ENCODE measurements at places on chromosomes 2 and 18.
A peak's percentile ranks its signal among the peaks of the same experiment; 100 is the strongest.

- peaks cover 3% of the 10 kb centered on the region for H3K4me1 ChIP-seq
- no peak overlapping the region for H3K27ac ChIP-seq
- H3K4me3 ChIP-seq = no peak overlapping the region
- no peak for DNase-seq
- H3K27me3 ChIP-seq = no peaks in the 10 kb centered on the region
Observed at GRCh38 chr2:13193900-13194299, 477.2 kb downstream of the TRIB2 start.

DNA sequence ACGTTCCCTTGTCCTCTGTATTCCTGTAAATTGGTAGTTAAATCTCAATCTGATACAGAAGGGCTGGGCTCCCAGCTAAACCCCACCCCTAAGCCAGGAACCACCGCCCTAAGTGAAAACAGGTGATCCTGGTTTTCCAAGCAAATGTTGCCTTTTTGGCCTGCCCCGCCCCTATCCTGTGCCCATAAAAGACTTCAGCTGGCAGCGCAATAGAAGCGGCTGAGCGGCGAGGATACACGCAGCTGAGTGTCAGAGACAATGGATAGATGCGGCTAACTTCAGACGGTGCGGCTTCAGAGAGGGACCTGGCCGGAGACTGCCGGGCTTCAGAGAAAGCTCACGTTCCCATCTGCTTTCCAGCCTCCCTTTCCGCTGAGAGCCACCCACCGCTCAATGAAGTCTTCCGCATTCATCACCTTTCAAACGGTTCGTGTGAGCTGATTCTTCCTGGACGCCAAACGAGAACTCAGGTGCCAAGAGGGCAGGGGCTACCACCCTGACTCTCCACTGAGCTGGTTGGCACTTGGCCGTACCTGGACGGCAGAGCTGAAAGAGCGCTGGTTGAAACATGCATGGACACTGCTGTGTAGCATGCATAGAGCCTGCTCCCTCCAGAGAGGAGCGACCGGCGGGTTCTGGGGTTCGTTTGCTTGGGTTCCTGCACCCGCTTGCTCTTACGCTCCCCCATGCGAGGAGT lies 49.5 kb upstream of the POLE4 start:
- H3K27me3 ChIP-seq = peaks cover 34% of the 10 kb centered on the region
- H3K4me1 ChIP-seq = no peaks in the 10 kb centered on the region
- no peaks in the 10 kb centered on the region for H3K36me3 ChIP-seq
- H3K4me3 ChIP-seq = no peak overlapping the region

DNA sequence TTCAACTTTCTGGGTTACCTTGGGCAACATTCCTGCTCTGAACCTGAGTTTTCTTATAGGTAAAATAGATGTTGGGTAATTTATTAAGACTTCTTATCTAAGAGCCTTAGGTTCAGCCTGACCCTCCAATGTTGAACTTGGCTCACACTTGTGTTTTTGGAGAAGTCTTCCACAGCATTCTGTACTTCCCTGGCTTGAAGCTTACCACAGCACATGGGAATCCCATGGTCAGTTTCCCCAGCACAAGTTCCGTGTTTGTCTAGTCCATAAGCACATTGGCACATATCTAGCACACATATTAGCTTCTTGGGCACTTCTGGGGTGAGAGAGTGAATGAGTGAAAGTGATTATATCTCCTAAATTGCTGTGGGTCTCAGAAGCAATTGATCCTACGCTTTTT lies 782.5 kb upstream of the HS6ST1 start:
- H3K27ac ChIP-seq = no peak overlapping the region
- DNase-seq = no peak
- H3K4me1 ChIP-seq = no peaks in the 10 kb centered on the region
- no peaks in the 10 kb centered on the region for H3K36me3 ChIP-seq

DNA sequence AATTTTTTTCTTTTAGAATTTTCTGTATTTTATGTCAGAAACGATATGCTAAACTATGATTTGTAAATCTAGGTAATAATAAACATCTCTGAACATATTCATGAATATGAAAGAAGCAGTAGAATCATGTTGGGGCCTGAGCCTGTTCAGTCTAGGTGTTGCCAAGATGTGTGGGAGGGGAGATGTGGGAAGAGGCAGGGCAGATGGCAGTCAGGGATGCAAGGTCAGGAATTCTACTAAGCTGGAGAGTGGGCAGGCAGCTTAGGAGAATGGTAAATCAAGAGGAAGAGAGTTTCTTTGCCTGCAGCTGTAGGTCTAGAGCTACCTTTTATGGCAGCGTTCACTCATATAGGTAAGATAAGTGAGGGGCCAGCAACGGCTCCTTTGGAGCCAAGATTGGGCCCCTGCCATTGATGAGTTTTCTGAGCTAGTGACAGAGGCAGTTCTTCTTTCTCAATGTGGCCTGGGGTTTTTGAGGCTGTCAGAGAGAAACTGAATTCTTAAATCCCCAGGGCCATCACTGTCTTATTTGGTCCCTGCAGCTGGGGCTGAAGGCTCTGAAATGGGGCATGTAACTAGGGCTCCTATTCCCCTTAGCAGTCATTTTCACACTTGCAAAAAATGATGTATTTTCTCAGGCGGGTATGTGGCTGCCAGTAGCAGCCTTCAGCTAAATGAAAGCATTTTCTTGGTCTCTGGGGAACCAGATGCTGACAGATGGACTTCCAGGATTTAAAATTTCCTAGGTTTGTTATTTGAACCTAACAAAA lies 232.8 kb downstream of the PIK3C3 start:
- no peak overlapping the region for H3K27ac ChIP-seq
- no peak overlapping the region for H3K4me3 ChIP-seq
- H3K27me3 ChIP-seq = no peaks in the 10 kb centered on the region
- H3K4me1 ChIP-seq = no peaks in the 10 kb centered on the region

- DNase-seq = no peak
- H3K4me3 ChIP-seq = no peak overlapping the region
- H3K36me3 ChIP-seq = no peaks in the 10 kb centered on the region
- no peak overlapping the region for H3K27ac ChIP-seq
- H3K4me1 ChIP-seq = no peaks in the 10 kb centered on the region
Observed at GRCh38 chr18:22391407-22392345, 26.0 kb downstream of the CTAGE1 start.

DNA sequence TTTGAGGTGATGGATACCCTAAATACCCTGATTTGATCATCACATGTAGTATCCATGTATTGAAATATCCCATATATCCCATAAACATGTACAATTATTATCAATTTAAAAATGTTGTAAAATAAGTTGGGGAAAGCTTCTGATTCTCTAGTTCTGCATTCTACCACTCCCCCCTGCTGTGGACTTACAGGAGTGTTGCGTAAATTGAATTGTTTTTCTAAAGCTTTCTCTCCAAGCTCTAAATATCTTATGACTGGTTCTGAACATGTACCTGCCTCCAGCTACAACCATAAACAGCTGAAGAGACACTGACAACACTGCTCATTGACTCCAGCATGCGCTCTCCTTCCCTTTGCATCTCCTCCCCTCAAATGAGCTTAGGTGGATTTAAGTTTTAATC lies 145.2 kb downstream of the MGAT5 start:
- peaks cover 12% of the 10 kb centered on the region for H3K4me1 ChIP-seq
- H3K4me3 ChIP-seq = no peak overlapping the region
- H3K27ac ChIP-seq = peak overlapping the region; percentile 57

DNA sequence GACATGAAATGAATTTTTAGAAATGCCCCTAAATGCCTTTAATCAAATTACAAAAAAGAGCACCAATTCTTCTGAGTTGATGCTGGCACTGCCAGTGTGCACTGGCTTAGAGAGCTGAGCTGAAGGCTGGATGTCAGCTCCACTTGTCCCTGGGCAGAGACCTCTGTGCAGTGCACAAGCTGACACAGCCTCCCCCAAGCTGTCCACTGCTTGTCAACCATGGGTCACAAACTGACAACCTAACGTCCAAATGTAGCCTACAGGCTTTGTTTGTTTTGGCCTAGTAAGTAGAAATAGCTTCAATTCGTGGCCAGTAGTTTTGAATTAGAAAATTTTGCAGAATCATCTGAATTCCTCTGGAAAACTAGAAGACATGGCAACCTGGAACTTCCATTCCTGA lies 605.6 kb downstream of the DCC start:
- H3K4me1 ChIP-seq = no peaks in the 10 kb centered on the region
- H3K4me3 ChIP-seq = no peak overlapping the region
- no peak overlapping the region for H3K27ac ChIP-seq

GRCh38 chr2:165687426-165688002 lies 106.5 kb downstream of the GALNT3 start:
- no peaks in the 10 kb centered on the region for H3K36me3 ChIP-seq
- no peak overlapping the region for H3K27ac ChIP-seq
- no peak for DNase-seq
- no peaks in the 10 kb centered on the region for H3K4me1 ChIP-seq

- no peak for DNase-seq
- no peak overlapping the region for H3K27ac ChIP-seq
- H3K4me3 ChIP-seq = no peak overlapping the region
- peaks cover 22% of the 10 kb centered on the region for H3K36me3 ChIP-seq
Observed at GRCh38 chr2:46642218-46642617, 162.9 kb downstream of the TMEM247 start.

- no peaks in the 10 kb centered on the region for H3K27me3 ChIP-seq
- H3K4me3 ChIP-seq = no peak overlapping the region
- no peaks in the 10 kb centered on the region for H3K36me3 ChIP-seq
- no peak overlapping the region for H3K27ac ChIP-seq
- no peaks in the 10 kb centered on the region for H3K4me1 ChIP-seq
- no peak for DNase-seq
Observed at GRCh38 chr2:83901317-83901716, 557.8 kb downstream of the SUCLG1 start.

DNA sequence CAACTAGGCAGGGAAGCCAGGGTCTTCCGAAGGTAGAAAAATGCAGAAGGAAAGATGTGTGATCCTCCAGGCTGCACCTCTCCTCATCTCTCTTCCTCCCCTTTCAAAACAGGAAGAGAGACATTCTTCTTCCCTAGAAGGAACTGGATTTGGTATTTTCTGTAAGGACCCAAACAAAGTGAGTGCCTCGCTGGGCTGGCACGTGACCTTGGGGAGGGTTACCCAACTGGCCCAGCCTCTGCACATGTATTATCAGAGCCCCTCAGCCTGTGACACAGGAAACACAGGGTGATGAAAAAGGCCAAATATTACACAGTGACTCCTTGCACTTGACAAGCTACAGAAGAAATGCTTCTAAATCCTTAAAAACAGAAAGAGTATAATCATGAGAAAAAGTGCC lies 2.3 kb downstream of the HJURP start:
- no peak for DNase-seq
- peaks cover 20% of the 10 kb centered on the region for H3K4me1 ChIP-seq
- H3K27me3 ChIP-seq = peaks cover 7% of the 10 kb centered on the region
- peaks cover 7% of the 10 kb centered on the region for H3K36me3 ChIP-seq
- no peak overlapping the region for H3K27ac ChIP-seq

DNA sequence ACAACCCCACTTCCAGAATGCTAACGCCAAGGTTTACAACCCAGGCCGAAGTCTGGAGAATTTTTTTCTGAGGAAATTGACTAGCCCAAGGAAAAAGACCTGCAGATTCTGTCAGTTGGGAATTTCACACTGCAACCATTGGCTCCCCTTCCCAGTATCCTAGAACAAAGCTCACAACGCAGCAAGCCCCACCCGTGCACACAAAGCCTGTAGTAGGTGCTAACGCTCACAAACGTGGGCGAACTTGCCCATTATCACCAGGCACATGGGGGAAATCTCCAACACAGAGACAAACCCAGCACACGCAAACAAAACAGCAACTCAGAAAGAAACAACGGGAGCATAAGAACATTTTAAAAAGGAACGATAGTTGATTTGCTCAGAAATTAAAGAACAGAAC lies 265.1 kb downstream of the EIPR1 start:
- H3K27me3 ChIP-seq = no peaks in the 10 kb centered on the region
- no peak for DNase-seq
- H3K36me3 ChIP-seq = no peaks in the 10 kb centered on the region
- no peak overlapping the region for H3K4me3 ChIP-seq

- H3K27ac ChIP-seq = no peak overlapping the region
- peaks cover 28% of the 10 kb centered on the region for H3K36me3 ChIP-seq
- no peak overlapping the region for H3K4me3 ChIP-seq
- no peaks in the 10 kb centered on the region for H3K4me1 ChIP-seq
- no peaks in the 10 kb centered on the region for H3K27me3 ChIP-seq
Observed at GRCh38 chr2:186437719-186438118, 48.3 kb upstream of the ZC3H15 start.

- H3K4me3 ChIP-seq = no peak overlapping the region
- H3K4me1 ChIP-seq = no peaks in the 10 kb centered on the region
- peaks cover 2% of the 10 kb centered on the region for H3K27me3 ChIP-seq
Observed at GRCh38 chr2:61554604-61555003, 16.4 kb upstream of the XPO1 start.

DNA sequence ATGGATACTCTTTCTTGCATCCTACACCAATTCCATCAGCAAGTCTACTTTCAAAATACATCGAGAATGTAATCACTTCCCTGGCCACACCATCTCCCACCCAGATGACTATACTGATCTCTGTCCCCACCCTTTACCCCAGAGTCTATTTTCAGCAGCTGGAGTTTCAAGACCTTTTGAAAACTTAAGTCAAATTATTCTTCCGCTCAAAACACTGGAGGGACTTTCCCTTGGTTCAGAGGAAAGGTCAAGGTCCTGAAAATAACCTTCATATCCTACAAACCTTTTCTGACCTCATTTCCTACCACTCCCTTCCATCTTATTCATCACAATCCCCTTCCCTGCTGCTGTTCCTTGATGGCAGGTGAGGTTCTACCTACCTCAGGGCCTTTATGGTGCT lies 58.8 kb upstream of the LYPD6 start:
- H3K27me3 ChIP-seq = peaks cover 2% of the 10 kb centered on the region
- no peak overlapping the region for H3K27ac ChIP-seq
- H3K4me3 ChIP-seq = no peak overlapping the region
- peaks cover 11% of the 10 kb centered on the region for H3K4me1 ChIP-seq
- no peak for DNase-seq

GRCh38 chr2:172097557-172098131 lies 5.1 kb downstream of the DLX2 start:
- no peak overlapping the region for H3K4me3 ChIP-seq
- no peak overlapping the region for H3K27ac ChIP-seq
- no peak for DNase-seq
- peaks cover 52% of the 10 kb centered on the region for H3K4me1 ChIP-seq

GRCh38 chr18:46462523-46462922 lies 194.5 kb downstream of the LOXHD1 start:
- DNase-seq = no peak
- H3K4me1 ChIP-seq = no peaks in the 10 kb centered on the region
- H3K4me3 ChIP-seq = no peak overlapping the region
- H3K27ac ChIP-seq = no peak overlapping the region
- peaks cover 16% of the 10 kb centered on the region for H3K27me3 ChIP-seq
- no peaks in the 10 kb centered on the region for H3K36me3 ChIP-seq

- H3K27me3 ChIP-seq = peaks cover 7% of the 10 kb centered on the region
- no peak for DNase-seq
- no peak overlapping the region for H3K27ac ChIP-seq
- no peaks in the 10 kb centered on the region for H3K4me1 ChIP-seq
- H3K36me3 ChIP-seq = no peaks in the 10 kb centered on the region
Observed at GRCh38 chr2:236899950-236900640, 185.6 kb upstream of the COPS8 start.

DNA sequence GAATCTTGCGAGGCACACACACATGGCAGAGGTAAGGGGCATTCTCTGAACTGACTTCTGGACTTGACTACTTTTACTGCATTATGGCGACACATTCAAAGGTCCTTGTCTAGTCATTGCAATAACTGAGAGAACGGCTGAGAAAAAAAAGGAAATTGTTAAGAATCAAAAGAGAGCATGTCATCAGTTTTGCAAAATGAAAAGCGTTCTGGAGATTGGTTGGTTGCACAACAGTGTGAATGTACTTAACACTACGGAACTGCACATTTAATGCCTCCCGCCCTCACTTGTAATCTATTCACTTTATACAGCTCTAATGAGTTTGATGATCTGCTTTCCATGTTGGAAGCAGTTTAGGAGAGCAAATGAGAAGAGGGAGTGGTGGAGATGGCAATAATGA lies 68.5 kb upstream of the NFU1 start:
- DNase-seq = no peak
- no peaks in the 10 kb centered on the region for H3K4me1 ChIP-seq
- H3K27me3 ChIP-seq = no peaks in the 10 kb centered on the region
- H3K36me3 ChIP-seq = no peaks in the 10 kb centered on the region
- H3K4me3 ChIP-seq = no peak overlapping the region
